Stromal cell of bone marrow (primary cell): ENCODE measurements at places on chromosomes 3 and 15.

- no peak for DNase-seq
These were observed 104.7 kb upstream of the NR2F2 start for GRCh38 chr15:96225642-96226259.

DNA sequence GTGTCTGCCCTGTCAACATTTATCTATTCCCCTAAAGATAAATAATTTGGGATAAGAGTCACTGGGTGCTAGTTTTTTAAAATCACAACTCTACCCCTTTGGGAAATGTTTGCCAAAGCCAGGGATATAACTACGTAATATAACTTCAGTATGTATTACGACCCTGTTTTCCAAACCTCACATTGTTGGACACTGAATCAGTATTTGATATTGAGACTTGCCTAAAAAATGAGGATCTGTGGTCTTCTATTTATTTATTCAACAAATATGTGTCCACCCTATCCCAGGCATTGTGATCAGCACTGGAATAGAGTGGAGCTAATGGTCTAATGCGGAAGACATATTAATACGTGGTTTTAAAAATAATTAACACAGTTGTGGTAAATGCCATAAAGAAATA, 4.5 kb upstream of the MGA start:
- DNase-seq = no peak

GRCh38 chr3:170258105-170258487, 35.9 kb downstream of the PRKCI start:
- DNase-seq = no peak

DNA sequence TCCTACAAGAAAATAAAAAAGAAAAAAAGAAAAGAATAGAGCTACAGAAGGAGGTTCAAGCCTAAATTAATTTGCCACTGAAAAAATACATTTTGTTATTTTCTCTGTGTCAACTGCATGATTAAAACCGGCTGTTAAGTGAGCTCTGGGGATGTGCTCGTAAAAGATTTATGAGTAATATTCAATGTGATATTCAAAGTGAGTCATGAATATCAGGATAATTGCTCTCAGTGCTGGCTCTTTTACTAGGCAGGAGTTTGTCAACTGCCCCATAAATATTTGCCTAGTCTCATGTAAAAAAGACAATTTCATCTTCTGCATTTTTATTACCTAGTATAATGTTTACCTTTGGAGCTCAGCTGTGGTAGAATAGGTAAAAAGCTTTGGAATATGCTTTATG, 78.9 kb downstream of the CDIN1 start:
- peak; percentile 28 for DNase-seq

- DNase-seq = no peak
These were observed 826.1 kb downstream of the AGBL1 start for GRCh38 chr15:86905625-86906256.

GRCh38 chr3:159635047-159635641, 353.5 kb upstream of the IL12A start:
- no peak for DNase-seq

GRCh38 chr15:100565591-100565990, 36.4 kb downstream of the LINS1 start:
- no peak for DNase-seq

DNA sequence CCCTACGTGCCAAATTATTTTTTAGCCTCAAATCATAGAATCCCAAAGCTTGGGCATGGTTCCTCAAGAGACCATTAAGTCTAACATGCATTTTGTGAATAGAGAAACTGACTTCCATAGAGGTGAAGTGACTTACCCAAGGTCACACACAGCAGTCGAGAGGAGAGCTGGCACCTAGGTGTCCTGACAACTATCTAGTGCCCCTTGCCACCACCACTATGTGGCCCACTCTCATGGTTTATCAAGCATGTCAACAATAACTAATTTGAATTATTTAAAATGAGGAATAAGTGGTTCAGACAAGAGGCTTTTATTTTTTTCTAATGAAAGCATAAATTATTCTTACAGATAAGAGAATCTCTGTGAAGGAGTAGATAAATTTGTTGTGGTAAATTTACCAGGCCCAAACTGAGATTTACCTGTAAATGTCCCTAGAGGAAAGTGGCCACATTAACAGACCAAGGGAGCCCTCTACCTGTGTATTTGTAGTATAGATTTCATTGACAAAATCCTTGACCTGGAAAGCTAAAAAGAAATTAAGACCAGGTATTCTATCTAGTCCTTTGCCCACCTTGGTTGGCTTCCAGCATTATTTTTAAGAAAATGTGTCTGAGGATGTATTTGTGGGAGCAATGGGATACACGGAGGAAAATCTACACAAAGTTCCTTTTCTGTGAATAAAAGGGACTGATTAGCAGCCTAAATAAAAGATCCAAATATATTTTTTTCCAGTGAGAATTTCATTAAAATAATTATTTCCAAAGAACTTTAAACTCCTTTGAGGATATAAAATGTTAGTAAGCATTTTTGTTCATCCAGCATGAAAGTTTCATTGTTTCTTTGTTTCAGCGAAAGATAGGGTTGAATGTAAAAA, 49.1 kb downstream of the IQCH start:
- no peak for DNase-seq

GRCh38 chr15:66415360-66415759, 28.6 kb downstream of the MAP2K1 start:
- DNase-seq = no peak

- DNase-seq = no peak
These were observed 88.9 kb upstream of the FEZF2 start for GRCh38 chr3:62462104-62462762.

GRCh38 chr3:17038900-17039553, 154.3 kb downstream of the PLCL2 start:
- DNase-seq = no peak

DNA sequence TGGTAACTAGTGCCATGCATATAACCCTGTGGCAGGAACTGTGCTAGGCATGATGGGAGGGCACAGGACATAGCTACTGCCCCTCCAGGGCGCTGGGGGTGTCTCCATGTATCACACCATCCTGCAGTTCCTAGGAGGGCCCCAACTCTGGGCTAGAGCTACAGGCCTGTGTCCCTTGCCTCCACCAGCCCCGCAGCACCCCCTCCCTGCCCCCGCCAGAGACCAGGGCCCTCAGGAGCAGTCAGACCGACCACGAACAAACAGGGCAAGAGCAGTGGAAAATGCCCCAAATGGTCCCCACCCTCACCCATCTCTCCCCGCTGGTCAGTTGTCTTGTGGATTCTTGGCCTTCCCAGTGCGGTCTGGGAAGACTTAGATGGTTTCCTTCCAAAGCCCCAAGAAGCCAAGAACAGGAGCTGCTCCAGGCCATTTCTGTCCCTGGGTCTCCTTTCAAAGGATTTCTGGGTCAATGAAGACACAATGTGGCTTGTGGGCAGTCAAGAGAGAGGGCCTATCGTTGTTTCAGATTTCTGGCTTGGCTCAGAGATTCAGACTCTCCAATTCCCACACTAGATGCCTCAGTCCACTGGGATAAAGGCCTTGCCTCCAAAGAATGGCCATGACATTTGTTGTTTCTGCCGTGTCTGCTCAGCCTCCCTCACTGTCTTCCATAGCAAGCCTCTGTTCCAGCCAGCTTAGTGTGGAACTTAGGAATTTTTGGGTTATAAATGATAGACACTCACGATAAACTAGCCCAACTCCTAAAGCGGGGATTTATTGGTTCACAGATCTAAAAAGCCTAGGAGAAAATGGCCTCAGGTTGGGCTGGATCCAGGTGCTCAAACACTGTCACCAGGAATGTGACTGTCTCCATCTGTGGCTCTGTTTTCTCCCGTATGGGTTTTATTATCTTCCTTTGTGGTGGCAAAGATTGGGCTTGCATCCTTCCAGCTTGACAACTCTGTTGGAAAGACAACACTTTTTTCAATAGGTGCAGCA, 80.6 kb downstream of the LSM3 start:
- DNase-seq = no peak

- no peak for DNase-seq
These were observed 290.6 kb upstream of the GOLIM4 start for GRCh38 chr3:168386301-168386700.

DNA sequence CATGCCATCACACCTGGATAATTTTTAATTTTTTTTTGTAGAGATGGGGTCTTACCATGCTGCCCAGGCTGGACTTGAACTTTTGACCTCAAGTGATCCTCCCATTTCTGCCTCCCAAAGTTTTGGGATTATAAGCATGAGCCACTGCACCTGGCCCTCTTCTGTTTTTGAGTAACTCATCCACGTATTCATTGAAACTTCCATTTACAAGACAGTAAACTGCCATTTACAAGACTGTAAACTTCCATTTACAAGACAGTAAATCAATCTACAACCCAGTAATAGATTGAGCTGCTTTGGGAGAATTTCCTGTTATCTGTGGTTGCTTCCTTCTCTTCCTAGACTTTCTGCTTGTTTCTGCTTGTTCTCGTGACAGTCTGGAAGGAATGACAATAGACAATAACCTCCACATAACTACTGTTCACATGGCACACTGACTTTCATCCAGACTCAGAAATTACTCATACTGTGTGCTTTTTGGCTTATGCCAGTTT, 114.7 kb upstream of the CCNL1 start:
- DNase-seq = peak; percentile 40

- DNase-seq = no peak
These were observed 209.0 kb downstream of the XXYLT1 start for GRCh38 chr3:195061756-195062655.

GRCh38 chr3:182948305-182948704, 32.0 kb downstream of the DCUN1D1 start:
- no peak for DNase-seq

DNA sequence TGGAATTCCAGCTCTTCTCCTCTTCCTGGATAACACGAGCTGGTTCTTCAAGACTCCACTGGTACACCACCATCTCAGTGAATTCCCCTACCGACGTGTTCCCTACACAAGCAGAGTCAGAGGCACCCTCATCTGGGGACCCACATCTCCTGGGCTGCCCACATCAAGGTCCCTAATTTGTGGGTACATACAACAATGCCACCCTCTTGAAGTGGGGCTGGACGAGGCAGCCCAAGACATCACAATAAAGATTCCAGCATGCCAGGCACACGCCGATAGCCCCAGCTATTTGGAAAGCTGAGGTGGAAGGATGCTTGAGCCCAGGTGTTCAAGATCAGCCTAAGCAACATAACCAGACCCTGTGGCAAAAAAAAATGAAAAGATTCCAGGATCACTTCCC, 221.2 kb upstream of the LINGO1 start:
- DNase-seq = no peak

DNA sequence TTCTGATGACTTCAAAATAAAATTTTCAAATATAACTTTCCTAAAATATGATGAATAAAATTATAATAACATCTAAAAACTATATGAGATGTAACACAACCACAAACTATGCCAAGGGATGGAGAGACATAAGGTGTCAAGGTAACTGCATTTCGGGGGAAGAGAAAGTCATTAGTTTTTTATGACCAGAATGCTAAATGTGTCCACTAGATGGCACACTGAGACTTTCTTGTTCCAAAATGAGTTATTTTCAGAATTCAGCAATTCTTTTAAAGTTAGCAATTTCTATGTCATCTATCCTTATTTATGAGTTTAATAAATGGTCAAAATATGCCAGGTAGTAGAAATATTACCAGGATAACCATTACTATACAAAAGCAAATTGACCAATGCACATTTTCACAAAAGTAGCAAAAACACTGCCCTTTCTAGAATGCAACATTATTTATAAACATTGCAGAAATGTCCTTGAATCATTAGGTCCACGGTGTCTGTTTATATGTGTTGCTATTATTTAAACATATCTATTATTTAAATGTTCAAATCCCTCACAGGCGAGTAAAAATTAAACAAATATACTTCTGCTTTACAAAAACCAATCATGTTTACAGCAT, 374.2 kb downstream of the PLCL2 start:
- no peak for DNase-seq

- DNase-seq = no peak
These were observed 17.5 kb downstream of the HDC start for GRCh38 chr15:50247819-50248655.

DNA sequence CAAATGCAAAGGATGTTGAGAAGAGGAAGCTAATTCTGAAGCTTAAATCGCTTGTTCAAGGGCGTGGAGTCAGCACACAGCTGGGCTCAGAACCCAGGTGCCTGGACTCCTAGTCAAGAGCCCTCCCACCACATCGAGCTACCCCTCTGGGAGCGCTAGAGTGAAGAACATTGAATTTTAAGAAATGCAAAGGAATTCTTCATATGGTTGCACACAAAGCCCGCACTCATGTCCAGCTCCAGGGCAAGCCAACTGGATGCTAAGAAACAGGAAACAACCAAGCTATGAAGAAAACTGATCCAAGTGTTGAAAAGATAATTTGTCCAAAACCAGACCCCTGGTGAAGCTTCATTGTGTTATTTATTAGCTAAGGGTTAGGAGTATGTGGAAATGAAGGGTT, 122.3 kb downstream of the ALDH1A2 start:
- no peak for DNase-seq

GRCh38 chr15:65829130-65829764, 37.2 kb upstream of the DENND4A start:
- no peak for DNase-seq

DNA sequence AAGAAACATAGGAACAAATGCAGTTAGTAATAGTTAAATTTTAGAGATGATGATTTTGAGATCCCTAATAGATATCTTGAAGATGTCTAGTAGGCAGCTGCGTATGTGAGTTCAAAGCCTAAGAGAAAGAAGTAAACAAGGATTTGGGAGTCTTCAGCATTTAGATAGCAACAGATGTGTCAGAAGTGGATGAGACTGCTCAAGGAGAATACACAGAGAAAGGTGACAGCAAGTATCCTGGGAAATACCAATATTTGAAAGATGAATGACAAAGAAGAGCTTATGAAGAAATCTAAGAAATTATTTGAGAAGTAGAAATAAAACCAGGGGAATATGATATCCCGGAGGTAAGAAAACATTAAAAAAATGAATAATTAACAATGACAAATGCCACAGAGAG, 130.9 kb downstream of the PCCB start:
- no peak for DNase-seq

- DNase-seq = no peak
These were observed 984 bp downstream of the FGF7 start for GRCh38 chr15:49423901-49424550.

DNA sequence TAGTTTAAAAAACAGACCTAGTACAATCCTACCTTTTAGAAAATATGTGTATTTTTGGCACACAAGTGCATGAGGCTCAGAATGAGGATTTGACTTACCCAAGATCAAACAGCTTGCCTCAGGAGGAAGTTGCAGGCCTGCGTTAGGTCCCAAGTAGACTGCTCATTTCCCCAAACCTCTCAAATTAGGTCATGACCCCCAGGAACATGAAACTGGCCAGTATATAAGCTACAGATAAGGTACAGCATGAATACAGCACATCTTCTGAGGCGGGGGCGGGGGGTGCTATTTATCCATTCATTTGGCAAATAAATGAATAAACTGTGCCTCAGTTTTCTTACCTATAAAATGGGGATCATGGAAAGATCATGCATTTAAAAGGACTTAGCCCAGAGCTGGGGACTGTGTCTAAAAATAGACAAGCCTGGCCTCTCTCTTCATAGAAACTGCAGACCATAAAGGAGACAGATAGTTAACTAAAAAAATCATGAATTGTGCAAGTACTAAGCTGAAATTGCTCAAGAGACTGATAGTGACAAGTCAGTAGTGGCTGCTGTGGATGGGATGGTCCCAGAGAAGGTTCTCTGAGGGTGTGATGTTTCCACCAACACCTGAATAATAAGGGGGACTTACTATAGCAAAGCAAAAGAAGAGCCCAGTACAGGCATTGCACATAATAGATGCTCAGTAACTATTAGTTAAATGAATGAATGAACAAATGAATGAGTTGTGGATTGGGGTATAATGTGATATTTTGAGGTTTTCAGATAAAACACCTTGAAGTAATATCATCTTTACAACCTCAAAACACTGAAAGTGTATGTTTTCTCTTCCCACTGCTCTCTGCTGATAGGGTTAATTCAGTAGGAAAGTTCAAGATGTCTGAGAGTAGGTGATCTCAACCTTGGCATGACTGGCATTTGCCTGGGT, 258.5 kb upstream of the PROK2 start:
- DNase-seq = no peak
